ENCODE measurements at places on chromosomes 11 and 22.

DNA sequence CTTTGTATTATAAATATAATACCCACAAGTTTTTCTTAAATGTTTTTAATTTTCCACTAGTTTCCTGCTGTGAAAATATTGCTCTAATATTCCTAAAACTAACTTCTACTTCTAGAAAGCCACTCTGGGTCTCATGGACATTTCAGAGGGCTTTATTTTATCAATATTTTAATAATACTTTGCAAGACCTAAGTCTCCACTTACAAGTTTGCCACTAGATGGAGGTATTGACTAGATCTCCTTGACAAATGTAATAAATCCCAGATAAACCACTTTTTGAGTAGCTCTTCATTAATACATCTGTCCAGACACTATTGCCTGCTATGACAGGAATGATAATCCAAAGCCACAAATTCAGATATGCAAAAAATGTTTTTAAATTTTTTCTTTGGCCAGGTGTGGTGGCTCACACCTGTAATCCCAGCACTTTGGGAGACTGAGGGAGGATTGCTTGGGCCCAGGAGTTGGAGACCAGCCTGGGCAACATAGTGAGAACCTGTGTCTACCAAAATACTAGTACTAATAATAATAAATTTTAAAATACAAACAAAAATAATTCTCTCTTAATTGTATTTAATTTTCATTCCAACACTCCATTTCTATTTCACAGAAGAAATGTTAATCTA, 3.5 kb upstream of the ACAT1 start:
- DNase-seq = no peak

DNA sequence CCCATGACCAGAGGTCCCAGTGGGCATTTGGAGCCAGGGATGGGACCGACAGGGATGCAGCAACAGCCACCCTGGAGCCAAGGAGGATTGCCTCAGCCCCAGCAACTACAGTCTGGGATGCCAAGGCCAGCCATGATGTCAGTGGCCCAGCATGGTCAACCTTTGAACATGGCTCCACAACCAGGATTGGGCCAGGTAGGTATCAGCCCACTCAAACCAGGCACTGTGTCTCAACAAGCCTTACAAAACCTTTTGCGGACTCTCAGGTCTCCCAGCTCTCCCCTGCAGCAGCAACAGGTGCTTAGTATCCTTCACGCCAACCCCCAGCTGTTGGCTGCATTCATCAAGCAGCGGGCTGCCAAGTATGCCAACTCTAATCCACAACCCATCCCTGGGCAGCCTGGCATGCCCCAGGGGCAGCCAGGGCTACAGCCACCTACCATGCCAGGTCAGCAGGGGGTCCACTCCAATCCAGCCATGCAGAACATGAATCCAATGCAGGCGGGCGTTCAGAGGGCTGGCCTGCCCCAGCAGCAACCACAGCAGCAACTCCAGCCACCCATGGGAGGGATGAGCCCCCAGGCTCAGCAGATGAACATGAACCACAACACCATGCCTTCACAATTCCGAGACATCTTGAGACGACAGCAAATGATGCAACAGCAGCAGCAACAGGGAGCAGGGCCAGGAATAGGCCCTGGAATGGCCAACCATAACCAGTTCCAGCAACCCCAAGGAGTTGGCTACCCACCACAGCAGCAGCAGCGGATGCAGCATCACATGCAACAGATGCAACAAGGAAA, 27.3 kb upstream of the L3MBTL2 start:
- no peak for DNase-seq

DNA sequence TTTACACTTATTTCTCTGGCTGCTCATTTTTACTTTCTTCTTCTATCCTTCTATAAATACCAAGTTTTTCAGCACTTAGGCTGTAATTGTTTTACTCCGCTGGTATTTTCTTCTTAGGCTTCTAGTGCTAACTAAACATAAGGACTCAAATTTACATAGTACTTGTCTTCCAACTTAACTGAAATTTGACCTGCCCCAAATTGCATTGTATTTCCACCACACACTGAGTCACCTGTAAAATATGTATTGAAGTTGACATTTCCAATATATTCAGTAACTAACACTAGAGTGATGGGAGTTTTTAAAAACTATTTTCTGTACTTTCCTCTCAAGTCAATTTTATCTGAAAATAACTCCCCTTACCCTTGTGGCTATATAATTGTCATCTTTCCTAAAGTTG, 1794.1 kb upstream of the RAG2 start:
- DNase-seq = no peak

DNA sequence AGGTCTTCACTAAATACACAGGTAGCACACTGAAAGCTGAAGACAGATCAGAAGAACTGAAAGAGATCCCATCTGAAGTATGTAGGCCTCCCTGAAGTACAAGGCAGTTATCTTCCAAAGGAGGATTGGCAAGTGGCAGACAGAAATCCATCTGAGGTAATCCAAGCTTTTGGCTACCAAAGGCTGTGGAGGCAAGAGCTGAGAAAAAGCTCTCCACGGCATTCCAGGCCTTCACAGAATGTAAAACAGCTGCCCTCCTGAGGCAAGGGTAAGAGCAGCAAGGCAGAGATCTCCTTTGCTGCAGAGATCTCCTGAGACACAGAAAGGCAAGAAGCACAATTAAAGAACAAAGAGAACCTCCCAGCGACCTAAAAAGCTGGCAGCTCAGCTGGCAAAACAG, 19.1 kb downstream of the PIK3C2A start:
- no peak for DNase-seq

GRCh38 chr22:38863531-38864131, 8.4 kb downstream of the CBX6 start:
- DNase-seq = no peak

DNA sequence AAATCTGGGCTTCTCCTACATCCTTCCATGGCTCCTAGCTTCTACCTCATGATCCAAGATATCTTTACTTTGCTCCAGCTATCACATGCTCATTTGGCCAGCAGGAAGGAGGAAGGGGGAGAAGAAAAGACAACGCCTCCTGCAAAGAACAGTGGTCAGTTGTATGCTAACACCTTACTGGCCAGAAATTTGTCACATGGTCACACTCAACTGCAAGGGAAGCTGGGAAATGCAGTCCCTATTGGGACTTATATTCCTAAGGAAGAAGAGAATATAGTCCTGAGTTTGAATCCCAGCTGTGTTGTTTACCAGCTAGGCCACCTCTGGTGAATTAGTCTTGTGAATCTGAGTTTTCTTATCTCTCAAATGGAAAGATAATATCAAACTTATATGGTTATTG, 272.0 kb downstream of the BLID start:
- no peak for DNase-seq

DNA sequence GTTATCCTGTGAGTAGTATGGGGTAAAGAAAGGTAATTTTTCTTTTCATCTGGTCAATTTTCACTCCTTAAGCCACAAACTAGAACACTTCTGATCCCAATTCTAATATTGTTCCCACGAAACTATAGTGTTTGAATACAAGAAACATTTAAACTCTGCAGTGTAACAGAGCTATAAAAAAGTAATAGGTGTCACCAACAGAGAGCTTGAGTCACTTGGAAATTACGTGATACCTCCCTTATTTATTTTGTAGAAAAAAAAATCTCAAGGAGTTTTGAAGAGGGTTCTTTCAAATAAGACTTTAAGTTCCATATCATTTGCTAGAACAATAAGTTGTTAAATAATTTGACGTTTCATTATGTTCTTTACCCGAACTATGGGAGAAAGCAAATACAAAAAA, 959.4 kb downstream of the JRKL start:
- no peak for DNase-seq

DNA sequence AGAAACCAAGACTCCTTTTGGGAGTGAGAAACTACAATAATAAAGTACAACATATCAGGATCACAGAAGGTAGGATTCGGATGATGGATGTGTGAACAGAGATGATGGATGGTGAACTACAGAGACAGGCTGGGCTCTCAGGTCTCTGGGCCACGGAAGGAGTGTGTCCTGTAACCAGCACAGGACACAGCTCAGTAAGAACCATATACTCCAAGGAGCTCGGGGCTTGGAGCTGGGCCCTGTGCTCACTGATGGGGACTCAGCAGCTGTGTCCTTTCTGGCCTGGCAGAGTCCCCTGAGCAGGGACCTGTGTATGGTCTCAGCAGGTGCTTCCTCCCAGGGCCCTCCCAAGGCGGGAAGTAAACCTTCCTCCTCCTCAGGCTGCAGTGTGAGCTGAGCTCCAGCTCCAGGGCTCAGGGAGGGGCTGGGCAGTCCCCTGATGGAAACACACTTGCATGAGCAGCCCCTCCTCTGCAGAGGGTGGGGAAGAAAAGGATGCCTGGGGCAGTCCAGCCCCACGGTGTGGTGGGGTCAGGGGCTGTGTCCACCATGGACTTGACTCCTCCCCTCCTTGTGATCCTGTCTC, 39.8 kb upstream of the TOP3B start:
- DNase-seq = no peak

GRCh38 chr11:106503901-106504300, 426.4 kb downstream of the AASDHPPT start:
- no peak for DNase-seq

DNA sequence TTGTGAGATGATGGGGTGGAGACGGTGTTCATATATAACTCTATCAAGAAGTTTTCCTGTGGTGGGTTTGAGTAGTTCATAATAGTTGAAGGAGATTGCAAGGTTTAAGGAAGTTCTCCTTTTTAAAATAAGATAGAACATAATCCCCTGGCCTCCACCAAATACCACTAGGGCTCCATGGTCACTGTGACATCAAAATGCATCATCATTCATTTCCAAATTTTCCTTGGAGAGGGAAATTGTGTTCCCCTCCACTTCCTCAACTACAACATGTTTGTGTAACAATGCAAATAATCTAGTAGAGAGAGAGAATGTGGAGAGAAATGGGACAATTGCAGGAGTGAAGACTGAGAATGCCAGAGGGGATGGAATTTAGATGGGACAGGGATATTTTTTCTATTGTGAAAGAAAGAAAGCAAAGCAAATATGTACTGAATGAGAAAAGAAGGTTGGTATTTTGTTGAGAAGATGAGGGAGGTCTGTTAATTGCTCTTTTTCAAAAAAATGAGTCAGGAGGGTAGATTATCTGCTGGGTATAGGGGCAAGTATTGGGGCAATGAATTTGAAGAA, 33.4 kb upstream of the ZBED5 start:
- DNase-seq = no peak

- no peak for DNase-seq
Observed at GRCh38 chr22:48744283-48744641, 1083.4 kb downstream of the BRD1 start.

- no peak for DNase-seq
Observed at GRCh38 chr11:75792127-75792731, 22.8 kb upstream of the UVRAG start.

DNA sequence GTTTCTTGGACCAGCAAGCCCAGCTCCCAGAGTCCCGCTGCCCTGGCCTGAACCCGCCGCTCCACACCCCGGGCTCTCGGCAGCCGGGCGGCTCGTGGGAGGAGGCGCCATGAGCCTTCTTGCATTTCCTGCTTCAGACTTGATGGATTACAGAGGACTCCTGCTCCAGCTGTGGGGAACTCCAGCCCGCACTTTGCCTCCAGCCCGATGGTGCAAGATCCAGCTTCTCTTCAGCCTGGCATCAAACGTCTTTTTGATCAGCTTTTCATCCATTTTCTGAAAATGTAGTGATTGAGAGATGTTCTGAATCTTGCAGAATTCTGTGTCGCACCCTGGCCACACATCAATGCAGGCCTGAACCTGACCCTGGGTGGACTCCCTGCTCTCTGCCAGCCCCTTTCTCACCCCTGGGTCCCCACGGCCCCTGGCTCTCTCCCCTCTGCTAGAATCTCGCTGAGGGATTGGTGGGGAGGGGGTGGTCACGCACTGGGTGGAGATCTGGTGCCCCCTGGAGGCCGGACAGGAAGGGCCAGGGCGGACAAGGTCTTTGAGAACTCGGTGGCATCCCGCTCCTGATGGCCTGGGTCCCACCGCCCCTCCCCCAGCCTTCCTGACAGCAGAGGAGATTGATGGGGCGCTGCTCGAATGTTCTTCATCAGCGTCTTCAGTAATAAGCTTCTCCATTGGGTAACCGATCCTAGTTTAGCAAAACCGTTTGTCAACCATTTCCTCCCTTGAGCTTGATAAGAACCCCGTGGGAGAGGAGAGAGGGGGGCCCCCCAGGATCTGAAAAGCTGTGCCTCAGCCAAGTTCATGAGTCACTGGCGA, 12.1 kb upstream of the NFAM1 start:
- peak; percentile 63 for DNase-seq

DNA sequence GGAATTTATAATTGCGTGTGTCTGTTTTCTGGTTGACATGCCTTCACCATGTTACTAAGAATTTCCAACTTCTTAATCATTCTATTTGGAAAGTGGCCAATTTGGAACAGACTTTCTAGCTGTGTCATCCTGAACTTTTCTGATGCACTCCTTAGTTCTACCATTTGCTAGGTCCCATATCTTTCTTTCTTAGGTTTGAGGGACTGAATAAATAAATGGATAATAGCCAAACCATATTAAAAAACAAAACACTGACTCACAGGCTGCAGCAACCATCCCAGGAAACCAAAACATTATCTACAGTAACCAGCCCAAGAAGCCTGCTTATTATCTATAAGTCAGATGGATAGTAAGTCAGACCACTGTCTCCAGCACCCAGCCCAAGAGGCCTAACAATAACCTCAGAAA, 57.5 kb upstream of the PLET1 start:
- DNase-seq = no peak

GRCh38 chr11:100581318-100581717, 105.8 kb upstream of the ARHGAP42 start:
- no peak for DNase-seq

DNA sequence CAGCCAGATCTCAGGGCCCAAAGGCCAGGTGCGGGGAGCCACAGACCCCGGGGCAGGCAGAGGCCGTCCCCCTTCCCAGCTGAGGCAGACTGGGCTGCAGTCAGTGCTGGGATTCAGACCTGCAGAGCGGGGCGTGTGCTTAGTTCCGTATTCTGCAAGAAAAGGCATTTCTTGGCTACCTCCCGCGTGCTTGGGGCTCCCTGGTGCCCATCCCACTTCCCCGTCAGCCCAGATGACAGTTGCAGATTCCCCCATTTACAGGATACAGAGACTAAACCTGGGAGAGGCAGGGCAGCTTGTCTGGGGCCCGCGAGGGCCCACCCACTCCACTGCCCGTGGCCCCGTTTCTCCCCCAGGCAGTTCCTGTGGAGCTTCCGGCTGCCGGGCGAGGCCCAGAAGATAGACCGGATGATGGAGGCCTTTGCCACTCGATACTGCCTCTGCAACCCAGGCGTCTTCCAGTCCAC, 18.3 kb downstream of the CYTH4 start:
- DNase-seq = no peak

DNA sequence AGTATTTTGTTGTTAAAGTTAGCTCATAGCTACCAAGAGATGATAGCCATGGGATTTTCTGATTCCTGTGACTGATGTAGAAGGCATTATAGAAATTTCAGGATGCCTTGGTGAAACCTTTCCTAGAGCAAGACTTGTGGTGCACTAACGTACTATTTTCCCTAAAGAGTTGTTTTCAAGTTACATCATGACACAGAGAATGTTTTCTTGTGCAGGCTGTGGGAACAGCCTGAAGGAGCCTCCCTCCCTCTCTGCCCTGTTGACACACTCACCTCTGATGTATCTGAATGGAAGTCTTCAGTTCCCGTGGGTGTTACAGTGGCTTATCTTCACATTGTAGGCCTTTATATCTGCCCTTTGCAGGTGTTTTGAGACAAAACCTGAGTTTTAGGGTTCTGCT, 121.6 kb downstream of the LDLRAD3 start:
- DNase-seq = no peak
